ENCODE measurements at places on chromosomes 5 and 9. TPM values are rescaled to one million over a fixed set of nuclear protein-coding genes. Genes with fewer than 3 reads are reported as not detected.

The AMBP gene
- not detected for total RNA-seq

DNA sequence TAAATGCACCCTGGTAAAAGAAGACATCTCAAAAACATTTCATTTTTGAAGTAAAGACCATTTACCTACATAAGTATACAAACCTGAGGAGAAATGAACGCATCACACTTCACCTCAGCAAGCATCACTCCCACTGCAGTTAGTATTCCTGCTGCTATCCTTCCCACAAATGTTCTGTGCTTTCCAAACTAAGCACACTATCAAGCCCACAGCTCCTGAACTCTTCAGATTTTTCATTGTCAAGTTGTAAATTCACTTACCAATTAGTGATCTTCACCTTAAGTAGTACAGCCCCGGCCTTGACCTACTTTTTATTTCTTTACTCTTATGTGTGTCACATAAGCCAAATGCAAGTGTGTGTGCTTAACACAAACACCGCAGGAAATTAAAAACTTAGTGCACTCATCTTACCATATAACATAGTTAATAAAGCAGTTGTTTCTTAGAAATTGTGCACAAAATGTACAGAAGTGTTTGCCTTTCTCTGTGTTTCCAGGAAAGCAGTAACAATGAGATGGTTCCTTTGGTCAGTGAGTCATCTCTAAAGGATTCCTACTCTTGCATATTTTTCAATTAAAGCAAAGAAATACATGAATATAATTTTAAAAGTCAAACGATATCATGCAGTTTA is 169.4 kb downstream of the APBA1 start:
- H3K36me3 ChIP-seq = no peaks in the 10 kb centered on the region
- H3K27ac ChIP-seq = peak overlapping the region; percentile 21
- no peaks in the 10 kb centered on the region for H3K4me1 ChIP-seq
- no peak overlapping the region for H3K4me3 ChIP-seq
- H3K27me3 ChIP-seq = no peaks in the 10 kb centered on the region

- peaks cover 19% of the 10 kb centered on the region for H3K4me1 ChIP-seq
- no peak for DNase-seq
- H3K36me3 ChIP-seq = no peaks in the 10 kb centered on the region
Observed at GRCh38 chr5:154514331-154514730, 36.3 kb upstream of the HAND1 start.

- no peak for DNase-seq
- no peak overlapping the region for H3K27ac ChIP-seq
- H3K4me1 ChIP-seq = peaks cover 3% of the 10 kb centered on the region
- H3K4me3 ChIP-seq = no peak overlapping the region
- H3K27me3 ChIP-seq = no peaks in the 10 kb centered on the region
Observed at GRCh38 chr5:68730220-68730978, 363.4 kb upstream of the SLC30A5 start.

DNA sequence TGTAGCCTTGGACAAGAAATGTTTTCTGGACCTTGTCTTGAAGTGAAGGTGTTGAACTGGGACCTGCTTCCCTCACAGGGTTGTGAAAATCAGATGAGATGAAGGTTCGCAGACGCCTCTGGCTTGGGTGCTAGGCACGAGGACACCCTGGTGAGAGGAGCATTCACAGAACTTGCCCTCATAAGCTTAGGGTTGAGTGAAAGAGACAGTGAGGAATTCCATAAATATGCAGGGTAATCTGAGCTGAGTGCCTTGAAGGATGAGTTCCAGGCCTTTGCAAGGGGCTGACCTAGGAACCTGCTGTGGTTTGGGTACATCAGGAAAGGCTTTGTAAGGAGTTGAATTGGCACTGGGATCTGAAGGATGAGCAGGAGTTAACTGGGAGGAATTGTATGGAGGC is 75.7 kb upstream of the SAP30L start:
- no peak for DNase-seq
- H3K4me3 ChIP-seq = no peak overlapping the region
- no peaks in the 10 kb centered on the region for H3K4me1 ChIP-seq
- no peaks in the 10 kb centered on the region for H3K27me3 ChIP-seq
- H3K36me3 ChIP-seq = peaks cover 2% of the 10 kb centered on the region
- no peak overlapping the region for H3K27ac ChIP-seq

The C5 gene
- 1.3 TPM for total RNA-seq

GRCh38 chr5:153632748-153633290 is 142.3 kb downstream of the GRIA1 start:
- no peak overlapping the region for H3K27ac ChIP-seq
- no peak overlapping the region for H3K4me3 ChIP-seq
- H3K27me3 ChIP-seq = peaks cover 3% of the 10 kb centered on the region
- H3K36me3 ChIP-seq = no peaks in the 10 kb centered on the region
- no peak for DNase-seq

GRCh38 chr5:170306381-170306831 is 8.8 kb upstream of the LCP2 start:
- peaks cover 66% of the 10 kb centered on the region for H3K4me1 ChIP-seq
- no peak overlapping the region for H3K4me3 ChIP-seq
- peaks cover 19% of the 10 kb centered on the region for H3K36me3 ChIP-seq
- DNase-seq = no peak
- H3K27me3 ChIP-seq = no peaks in the 10 kb centered on the region

GRCh38 chr5:122844136-122844909 is 1.1 kb upstream of the SNX24 start:
- H3K27me3 ChIP-seq = peaks cover 5% of the 10 kb centered on the region
- no peak for DNase-seq
- H3K36me3 ChIP-seq = no peaks in the 10 kb centered on the region
- H3K4me3 ChIP-seq = peak overlapping the region; percentile 82
- no peak overlapping the region for H3K27ac ChIP-seq
- H3K4me1 ChIP-seq = peaks cover 15% of the 10 kb centered on the region

DNA sequence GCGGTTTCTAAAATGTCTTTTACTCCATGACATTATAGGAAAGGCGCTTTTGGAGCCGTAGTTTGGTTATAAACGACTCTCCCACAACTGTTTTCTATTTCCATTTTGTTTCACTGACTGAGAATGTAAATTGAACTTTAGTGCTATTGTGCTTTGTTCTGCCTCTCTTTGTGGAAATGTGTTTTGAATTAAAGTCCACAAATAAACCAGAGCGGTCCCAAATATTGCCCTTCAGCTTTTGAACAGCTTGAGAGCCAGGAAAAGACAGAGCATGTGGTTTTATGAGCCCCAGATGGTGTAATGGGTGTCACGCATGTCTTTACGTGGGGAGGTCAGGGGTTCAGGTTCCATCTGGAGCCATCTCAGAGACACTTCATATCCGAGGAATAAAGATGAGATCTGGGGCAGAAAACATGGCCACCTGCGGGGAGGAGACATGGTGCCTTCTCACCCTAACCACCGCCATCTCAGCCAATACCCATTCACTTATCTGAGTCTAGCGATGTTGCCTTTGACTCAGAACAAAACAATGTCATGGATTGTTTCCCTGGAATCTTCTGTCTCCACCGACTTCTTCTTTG is 42.5 kb upstream of the ROR2 start:
- DNase-seq = no peak
- H3K27me3 ChIP-seq = peaks cover 23% of the 10 kb centered on the region
- H3K27ac ChIP-seq = no peak overlapping the region
- no peaks in the 10 kb centered on the region for H3K36me3 ChIP-seq
- no peak overlapping the region for H3K4me3 ChIP-seq
- H3K4me1 ChIP-seq = no peaks in the 10 kb centered on the region

The AK1 gene
- 9.9 TPM for total RNA-seq

The CYSRT1 gene
- total RNA-seq = 0.49 TPM

The PCDHGA4 gene
- not detected for total RNA-seq

- no peak overlapping the region for H3K4me3 ChIP-seq
- H3K4me1 ChIP-seq = peaks cover 11% of the 10 kb centered on the region
- H3K36me3 ChIP-seq = peaks cover 1% of the 10 kb centered on the region
- DNase-seq = no peak
Observed at GRCh38 chr9:94783102-94783682, 56.7 kb downstream of the AOPEP start.

GRCh38 chr9:125812403-125812802 is 65.2 kb downstream of the PBX3 start:
- no peak overlapping the region for H3K4me3 ChIP-seq
- no peak for DNase-seq
- no peak overlapping the region for H3K27ac ChIP-seq
- no peaks in the 10 kb centered on the region for H3K27me3 ChIP-seq
- peaks cover 4% of the 10 kb centered on the region for H3K36me3 ChIP-seq

- peaks cover 15% of the 10 kb centered on the region for H3K36me3 ChIP-seq
- peaks cover 67% of the 10 kb centered on the region for H3K4me1 ChIP-seq
- H3K27me3 ChIP-seq = no peaks in the 10 kb centered on the region
Observed at GRCh38 chr5:172164769-172165212, 23.2 kb downstream of the STK10 start.

- H3K4me1 ChIP-seq = peaks cover 35% of the 10 kb centered on the region
- no peak overlapping the region for H3K4me3 ChIP-seq
- no peak for DNase-seq
- no peaks in the 10 kb centered on the region for H3K27me3 ChIP-seq
- H3K27ac ChIP-seq = no peak overlapping the region
- peaks cover 33% of the 10 kb centered on the region for H3K36me3 ChIP-seq
Observed at GRCh38 chr9:33131790-33132772, 35.1 kb downstream of the B4GALT1 start.

The AGXT2 gene
- total RNA-seq = not detected

DNA sequence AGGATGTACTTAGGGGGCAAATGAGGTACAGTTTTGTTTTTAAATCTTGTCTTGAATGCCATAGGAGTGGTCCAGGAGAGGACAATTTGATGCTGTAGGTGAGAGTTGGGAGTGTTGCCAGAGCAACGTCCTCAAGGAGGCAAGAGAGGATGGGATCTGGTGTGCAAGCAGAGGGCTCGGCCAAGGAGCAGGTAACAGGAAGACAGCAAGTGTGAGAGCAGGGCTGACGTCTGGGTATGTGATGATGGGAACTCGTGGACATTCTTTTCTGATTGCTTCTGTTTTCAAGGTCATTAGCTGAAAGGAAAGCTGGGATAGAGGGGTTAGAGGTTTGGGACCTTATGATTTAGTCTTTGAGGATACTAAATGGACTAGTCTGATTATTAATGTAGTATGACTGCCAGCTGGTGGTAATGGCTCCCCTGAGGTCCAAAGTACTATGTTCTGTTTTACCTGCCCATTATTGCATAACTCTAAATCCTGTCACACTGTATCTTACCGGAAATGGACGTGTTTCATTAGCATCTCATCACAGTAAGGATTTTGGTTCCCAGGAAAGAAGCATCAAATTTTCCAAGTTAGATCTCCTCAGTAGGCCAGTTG is 15.4 kb downstream of the GNPDA1 start:
- no peak overlapping the region for H3K4me3 ChIP-seq
- no peak overlapping the region for H3K27ac ChIP-seq

GRCh38 chr9:130920233-130920632 is 18.8 kb downstream of the FIBCD1 start:
- H3K27ac ChIP-seq = no peak overlapping the region
- peaks cover 7% of the 10 kb centered on the region for H3K27me3 ChIP-seq
- H3K4me3 ChIP-seq = no peak overlapping the region
- H3K4me1 ChIP-seq = no peaks in the 10 kb centered on the region

The CAPSL gene
- 0.68 TPM for total RNA-seq

The OR1Q1 gene
- not detected for total RNA-seq

GRCh38 chr5:35345222-35345621 is 114.9 kb upstream of the PRLR start:
- DNase-seq = no peak
- no peaks in the 10 kb centered on the region for H3K4me1 ChIP-seq
- H3K27me3 ChIP-seq = peaks cover 6% of the 10 kb centered on the region
- H3K4me3 ChIP-seq = no peak overlapping the region

Data from activated naive CD8-positive, alpha-beta T cell treated with anti-CD3 and anti-CD28 coated beads for 36 hours (primary cell).